ENCODE measurements at places on chromosomes 7 and 10. TPM values are rescaled to one million over a fixed set of nuclear protein-coding genes. Genes with fewer than 3 reads are reported as not detected.

Gene EMX2
- 2.2 TPM for total RNA-seq

Gene TAC1
- total RNA-seq: 0.33 TPM

Gene NPFFR1
- not detected for total RNA-seq

Gene STOX1
- total RNA-seq: 0.12 TPM

Gene IGFBP1
- 0.11 TPM for total RNA-seq

Gene STN1
- total RNA-seq: 23.0 TPM

Gene TMEM140
- total RNA-seq: 6.2 TPM

Gene EGR2
- total RNA-seq: 1.6 TPM

Gene PILRA
- total RNA-seq: 0.12 TPM

Gene SYCE1
- not detected for total RNA-seq
